Left lobe of liver (tissue), 2 donors: ENCODE measurements at places on chromosomes 6 and 20.
A peak's percentile ranks its signal among the peaks of the same experiment; 100 is the strongest.

GRCh38 chr6:84763003-84763885 is 1.2 kb downstream of the TBX18 start:
- DNase-seq, result no peak

- DNase-seq, result no peak
Observed at GRCh38 chr6:95973976-95974375, 41.8 kb upstream of the FUT9 start.

GRCh38 chr6:30543821-30544220 is 12.5 kb downstream of the GNL1 start:
- DNase-seq, result no peak

GRCh38 chr20:25584905-25585704 is at the start of gene NINL:
TSS of gene NINL (minus strand) at chr20:25585531. CDS start at chr20:25526587, 58,944 bp downstream.
- peak; percentile 65 for DNase-seq

DNA sequence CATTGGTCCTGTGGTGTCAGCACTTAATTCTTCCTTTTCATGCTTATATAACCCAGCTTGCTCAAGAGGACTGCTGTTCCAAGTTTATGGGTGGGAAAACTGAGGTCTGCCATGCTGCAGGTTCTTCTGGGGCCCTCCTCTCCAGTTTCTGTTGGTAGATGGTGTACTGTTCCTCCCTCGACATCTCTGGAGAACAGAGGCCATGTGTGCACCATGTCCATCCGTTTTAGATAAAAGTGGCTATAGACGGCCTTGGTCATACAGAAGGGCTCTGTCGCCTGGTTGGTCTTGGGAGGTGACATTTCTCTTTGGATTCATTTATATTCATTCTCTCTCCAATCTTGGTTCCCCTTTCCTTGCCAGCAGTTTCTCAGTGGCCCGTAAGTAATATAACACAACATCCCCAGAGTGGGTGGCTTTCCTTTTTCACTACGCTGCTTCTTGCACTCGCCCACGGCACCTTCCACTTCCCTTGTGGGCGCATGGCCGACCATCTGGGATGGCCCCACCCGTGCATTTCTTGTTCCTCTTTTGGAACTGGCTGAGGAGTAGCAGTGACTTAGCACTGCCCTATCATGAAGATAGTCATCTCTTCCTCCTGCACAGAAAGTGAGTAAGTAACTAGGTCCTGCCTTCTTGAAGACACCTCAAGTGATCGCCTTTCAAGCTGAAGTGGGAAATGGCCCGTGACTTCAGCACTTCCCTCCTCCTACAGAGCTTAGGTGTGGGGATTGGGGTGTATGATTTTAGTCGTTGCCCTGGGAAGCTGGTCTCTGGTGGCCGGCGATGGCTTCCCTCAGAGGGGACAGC is 94.2 kb downstream of the RREB1 start:
- DNase-seq, result no peak

DNA sequence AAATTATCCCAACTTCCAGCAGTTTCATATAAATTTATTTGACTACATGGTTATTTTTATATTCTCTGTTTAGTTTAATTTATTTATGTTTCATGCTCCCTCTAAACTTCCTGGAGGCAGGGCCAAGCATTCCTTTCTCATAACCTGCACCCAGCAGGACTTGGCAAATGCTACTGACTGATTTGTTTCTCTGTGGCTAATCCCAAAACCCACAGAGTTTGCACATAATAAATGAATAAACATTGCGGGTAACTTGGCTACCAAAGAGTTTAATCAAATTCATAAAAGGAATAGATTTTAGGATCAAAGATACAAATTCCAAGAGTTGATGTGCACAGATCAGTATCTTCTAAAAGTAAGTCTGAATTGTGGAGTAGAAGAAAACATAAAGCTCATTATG is 239.5 kb downstream of the SLC35F1 start:
- DNase-seq, result no peak

GRCh38 chr6:2768696-2769095 is 3.5 kb downstream of the WRNIP1 start:
- no peak for DNase-seq

DNA sequence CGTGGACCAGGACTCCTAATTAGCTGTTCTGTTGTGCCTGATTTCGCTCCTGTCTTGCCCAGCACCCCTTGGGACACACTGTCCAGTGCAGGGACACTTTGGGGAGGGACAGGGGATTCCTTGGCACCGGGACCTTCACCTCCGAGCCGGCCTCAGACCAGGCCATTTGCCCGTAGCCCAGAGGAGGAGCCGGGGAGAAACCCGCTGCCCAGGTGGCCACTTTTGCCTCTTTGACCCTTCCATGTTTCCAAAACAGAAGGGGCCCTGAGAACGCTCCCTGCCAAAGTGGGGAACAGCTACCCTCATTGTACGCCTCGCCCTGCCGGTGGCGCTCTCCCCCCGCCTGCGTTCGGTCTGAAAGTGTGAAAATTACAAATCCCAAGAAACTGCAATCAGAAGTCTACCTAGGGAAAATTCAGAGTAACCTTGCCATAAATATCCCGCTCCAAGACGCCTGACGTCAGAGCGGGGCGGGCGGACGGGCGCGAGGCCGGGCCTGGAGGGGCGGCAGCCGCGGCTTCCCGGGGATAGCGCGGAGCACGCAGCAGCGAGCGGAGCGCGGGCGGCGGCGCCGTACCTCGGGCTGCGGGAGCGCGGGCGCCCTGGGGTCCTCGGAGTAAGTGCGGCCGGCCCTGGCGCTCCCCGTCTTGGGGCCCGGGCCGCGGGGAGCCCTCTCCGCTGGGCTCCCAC is at the start of gene DAAM2:
Gene DAAM2 (plus strand): TSS at position 527 of the 690 bp plus-strand sequence. CDS start 63,927 bp downstream, outside the sequence.
- DNase-seq, result peak; percentile 66

GRCh38 chr6:105907301-105907700 is 178.8 kb upstream of the PRDM1 start:
- no peak for DNase-seq

GRCh38 chr6:169425628-169426370 is 172.2 kb upstream of the THBS2 start:
- no peak for DNase-seq
